ENCODE measurements at places on chromosomes 2 and 18.

DNA sequence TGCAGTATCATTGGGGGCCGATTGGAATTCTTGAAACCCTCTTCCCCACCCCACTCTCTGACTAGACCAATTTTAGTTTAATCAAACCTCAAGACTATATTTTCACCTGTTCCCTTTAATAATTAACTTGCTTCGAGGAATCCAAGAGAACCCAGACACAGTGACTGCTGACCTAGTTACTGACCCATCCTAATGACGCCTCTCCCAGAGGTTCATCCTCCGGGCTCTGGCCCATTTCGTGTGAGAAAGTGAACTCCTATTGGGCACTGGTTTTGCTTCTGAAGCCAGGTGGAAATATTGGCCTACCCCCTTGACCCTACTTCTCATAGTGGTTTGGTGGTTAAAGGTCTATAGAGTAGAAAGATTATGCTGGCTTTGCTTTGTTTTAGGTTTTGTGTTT, 39.9 kb downstream of the RPL37A start:
- DNase-seq = no peak

GRCh38 chr2:234788841-234789240, 163.0 kb upstream of the SH3BP4 start:
- no peak for DNase-seq

DNA sequence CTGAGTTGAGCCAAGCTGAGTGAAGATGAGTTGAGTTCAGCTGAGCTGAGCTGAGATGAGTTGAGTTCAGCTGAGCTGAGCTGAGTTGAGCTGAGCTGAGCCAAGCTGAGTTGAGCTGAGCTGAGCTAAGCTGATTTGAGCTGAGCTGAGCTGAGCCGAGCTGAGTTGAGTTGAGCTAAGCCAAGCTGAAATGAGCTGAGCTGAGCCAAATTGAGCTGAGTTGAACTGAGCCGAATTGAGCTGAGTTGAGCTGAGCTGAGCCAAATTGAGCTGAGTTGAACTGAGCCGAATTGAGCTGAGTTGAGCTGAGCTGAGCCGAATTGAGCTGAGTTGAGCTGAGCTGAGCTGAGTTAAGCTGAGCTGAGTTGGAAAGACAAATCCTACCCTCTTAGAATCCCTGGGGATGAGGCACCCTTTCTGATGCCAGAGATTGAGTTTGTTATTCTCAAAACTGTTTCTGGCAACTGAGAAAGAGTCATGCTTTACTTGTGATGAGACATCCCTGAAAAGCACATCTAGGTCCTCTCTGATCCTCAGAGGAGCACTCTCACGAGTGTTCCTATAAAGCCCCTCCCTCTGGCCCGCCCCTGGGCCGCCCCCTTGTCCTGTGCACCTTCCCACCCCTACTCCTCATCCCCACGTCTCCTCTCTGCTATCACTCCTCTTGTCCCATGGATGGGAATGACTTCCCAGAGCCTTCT, 116.5 kb downstream of the MCFD2 start:
- DNase-seq = no peak

DNA sequence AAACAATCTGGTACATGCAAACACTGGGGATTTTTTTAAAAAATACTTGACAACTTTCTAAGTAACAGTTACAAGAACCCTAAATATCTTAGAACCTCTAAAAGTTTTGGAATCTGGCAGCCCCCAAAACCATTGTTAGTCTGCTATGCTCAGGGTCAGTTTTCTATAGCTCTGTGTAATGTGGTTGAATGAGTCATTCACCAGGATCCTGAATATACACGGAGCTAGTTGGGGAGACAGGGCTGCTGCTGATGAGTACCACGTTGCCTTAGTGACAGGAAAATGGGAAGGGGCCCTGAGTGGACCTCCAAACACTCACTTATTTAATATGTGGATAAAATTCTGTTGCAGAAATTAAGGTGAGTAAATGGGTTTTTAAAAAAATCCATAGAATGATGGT, 36.9 kb upstream of the TANC1 start:
- no peak for DNase-seq

DNA sequence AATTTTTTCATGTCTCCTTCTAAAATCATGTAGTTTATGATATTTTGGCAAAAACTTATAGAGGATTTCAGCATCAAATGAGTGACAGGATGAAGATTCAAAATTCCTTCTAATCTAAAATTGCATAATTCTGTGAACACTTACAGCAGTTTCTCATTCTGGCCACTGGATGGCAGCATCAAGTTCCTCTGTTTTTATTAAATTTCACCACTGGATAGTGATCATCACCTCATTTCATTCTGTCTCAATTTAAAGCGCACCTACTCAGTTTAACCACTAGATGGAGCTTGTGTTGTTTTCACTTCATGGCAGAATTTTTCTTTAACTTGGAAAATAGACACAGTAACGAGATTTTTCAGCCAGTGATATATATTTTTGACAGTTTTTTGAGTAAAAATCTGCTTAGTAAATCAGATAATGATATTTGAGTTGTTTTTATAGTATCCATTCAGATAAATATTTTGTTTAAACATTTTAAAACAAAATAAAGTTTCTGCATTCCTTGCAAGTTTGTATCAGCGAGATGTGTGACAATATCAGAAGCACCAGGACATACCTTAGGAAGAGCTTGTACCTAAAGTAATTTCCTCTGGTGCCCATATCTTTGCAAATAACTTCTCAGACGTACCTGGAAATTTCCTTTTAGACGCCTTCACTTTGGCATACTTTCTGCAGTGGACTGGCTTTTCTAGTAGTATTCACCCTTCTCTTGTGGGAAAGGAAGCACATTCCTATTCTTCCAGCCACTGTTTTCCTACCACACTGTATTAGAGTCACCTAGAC, 94.7 kb upstream of the ARHGAP15 start:
- DNase-seq = peak; percentile 30

DNA sequence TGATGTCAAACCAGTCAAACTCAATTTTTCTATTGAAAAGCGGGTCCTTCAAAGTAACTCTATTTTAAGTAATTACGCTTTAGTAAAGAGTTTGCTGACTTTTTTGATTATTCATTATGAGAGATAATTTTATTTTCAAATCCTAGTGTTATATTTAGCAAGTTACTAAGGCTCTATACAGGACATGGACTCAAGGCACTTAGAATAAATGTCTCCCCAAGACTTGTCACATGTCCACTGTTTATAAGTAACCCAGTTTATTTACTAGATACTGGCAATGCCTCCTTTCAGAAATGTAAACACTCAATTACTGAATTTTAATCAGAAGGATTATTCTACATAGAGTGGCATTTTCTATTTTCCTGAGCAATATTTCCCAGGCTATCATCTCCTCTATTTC, 638.1 kb downstream of the ERBB4 start:
- no peak for DNase-seq

- no peak for DNase-seq
Observed at GRCh38 chr2:131113566-131114227, 8.6 kb downstream of the PLEKHB2 start.

GRCh38 chr18:7221424-7222155, 9.3 kb upstream of the LRRC30 start:
- peak; percentile 46 for DNase-seq

- DNase-seq = no peak
Observed at GRCh38 chr18:46160050-46160798, 56.0 kb downstream of the HAUS1 start.

DNA sequence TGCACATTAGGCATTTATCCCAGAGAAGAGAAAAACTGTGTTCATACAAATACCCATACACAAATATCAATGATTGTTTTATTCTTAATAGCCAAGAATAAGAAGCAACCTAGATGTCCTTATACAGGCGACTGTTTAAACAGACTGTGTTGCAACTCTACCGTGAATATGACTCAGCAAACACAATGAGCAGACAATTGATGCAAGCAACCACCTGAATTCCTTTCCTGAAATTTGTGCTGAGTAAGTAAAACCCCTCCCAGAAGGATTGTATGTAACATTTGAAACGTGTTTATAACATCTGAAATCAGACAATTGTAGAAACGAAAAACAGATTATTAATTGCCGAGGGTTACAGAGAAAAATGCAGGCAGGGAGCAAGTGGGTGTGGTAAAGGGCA, 621.9 kb upstream of the SOX11 start:
- DNase-seq = no peak
